Neural crest cell (in vitro differentiated cells): ENCODE measurements at places on chromosomes 3 and 15. TPM values are rescaled to one million over a fixed set of nuclear protein-coding genes. Genes with fewer than 3 reads are reported as not detected.

- peaks cover 12% of the 10 kb centered on the region for H3K4me1 ChIP-seq
- no peak overlapping the region for H3K4me3 ChIP-seq
- peaks cover 35% of the 10 kb centered on the region for H3K27me3 ChIP-seq
- no peak for DNase-seq
These were observed 43.3 kb upstream of the CCDC174 start for GRCh38 chr3:14608298-14608697.

CCR3 gene
- not detected in 2 replicates for total RNA-seq

GRCh38 chr3:188241072-188241471 lies 87.1 kb downstream of the LPP start:
- DNase-seq: no peak
- H3K27ac ChIP-seq: no peak overlapping the region
- no peaks in the 10 kb centered on the region for H3K36me3 ChIP-seq
- H3K27me3 ChIP-seq: no peaks in the 10 kb centered on the region
- H3K4me1 ChIP-seq: peaks cover 25% of the 10 kb centered on the region
- H3K4me3 ChIP-seq: no peak overlapping the region

CLRN1 gene
- total RNA-seq: not detected in 2 replicates

FAM174B gene
- total RNA-seq: 10.6 and 12.1 TPM in 2 replicates

GJD2 gene
- 0.07 TPM in 1 of 2 replicates, not detected in the other for total RNA-seq

DNA sequence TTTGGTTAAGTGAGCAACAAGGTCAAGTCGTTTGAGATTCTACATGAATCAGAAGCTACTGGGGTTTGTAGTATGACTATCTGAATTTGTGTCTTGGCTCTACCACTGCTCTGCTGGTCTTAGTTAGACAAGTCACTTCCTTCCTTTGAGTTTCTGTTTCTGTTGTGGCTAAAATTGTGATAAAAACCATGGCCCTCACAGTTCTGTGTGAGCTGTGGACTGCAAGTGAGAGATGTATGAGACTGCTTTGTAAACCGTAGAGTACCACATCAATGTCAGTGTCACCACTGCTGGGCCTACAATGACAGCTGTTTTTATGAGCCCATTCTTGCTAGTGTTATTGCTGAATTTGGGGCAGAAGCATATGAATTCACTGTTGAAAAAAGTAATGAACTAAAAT lies 32.7 kb downstream of the RARB start:
- peaks cover 28% of the 10 kb centered on the region for H3K4me1 ChIP-seq
- no peak overlapping the region for H3K27ac ChIP-seq
- H3K4me3 ChIP-seq: no peak overlapping the region
- DNase-seq: no peak

DNA sequence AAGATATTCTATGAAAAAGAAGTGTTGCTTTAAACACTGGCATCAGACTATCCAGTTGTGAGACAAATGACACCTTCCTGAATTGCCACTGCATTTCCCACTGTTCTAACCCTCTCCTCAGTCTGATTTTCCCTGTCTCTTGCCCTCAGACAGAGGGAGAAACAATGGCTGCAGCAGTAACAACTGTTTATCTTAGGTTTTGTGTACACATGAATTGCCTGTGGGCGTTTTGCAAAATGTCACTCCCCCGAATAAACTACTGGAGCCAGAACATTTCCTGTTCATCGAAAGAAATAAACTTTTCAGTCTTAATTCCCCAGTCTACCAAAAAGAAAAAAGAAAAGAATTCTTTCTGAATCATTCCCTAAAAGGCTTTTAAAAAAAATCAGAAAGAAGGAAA lies 155.1 kb downstream of the MAGI1 start:
- no peak overlapping the region for H3K27ac ChIP-seq
- H3K4me3 ChIP-seq: no peak overlapping the region
- no peak for DNase-seq
- no peaks in the 10 kb centered on the region for H3K36me3 ChIP-seq
- peaks cover 4% of the 10 kb centered on the region for H3K27me3 ChIP-seq

GRCh38 chr15:42711746-42712145 lies 25.2 kb downstream of the CDAN1 start:
- DNase-seq: no peak
- H3K27ac ChIP-seq: no peak overlapping the region
- no peaks in the 10 kb centered on the region for H3K27me3 ChIP-seq
- H3K4me1 ChIP-seq: no peaks in the 10 kb centered on the region
- no peak overlapping the region for H3K4me3 ChIP-seq

RBP2 gene
- not detected in 2 replicates for total RNA-seq

- no peak overlapping the region for H3K4me3 ChIP-seq
- H3K27ac ChIP-seq: no peak overlapping the region
- H3K36me3 ChIP-seq: no peaks in the 10 kb centered on the region
- no peaks in the 10 kb centered on the region for H3K27me3 ChIP-seq
- DNase-seq: no peak
These were observed 982.3 kb downstream of the ROBO2 start for GRCh38 chr3:78022232-78022631.

C3orf22 gene
- total RNA-seq: not detected in 2 replicates

C3orf52 gene
- 21.5 and 22.5 TPM in 2 replicates for total RNA-seq

GRCh38 chr3:51684971-51685751 lies 14.1 kb downstream of the TEX264 start:
- no peak overlapping the region for H3K4me3 ChIP-seq
- DNase-seq: no peak
- no peaks in the 10 kb centered on the region for H3K27me3 ChIP-seq
- peaks cover 10% of the 10 kb centered on the region for H3K4me1 ChIP-seq
- H3K27ac ChIP-seq: no peak overlapping the region

GRCh38 chr15:92468991-92469390 lies 75.3 kb downstream of the ST8SIA2 start:
- H3K27me3 ChIP-seq: no peaks in the 10 kb centered on the region
- peaks cover 39% of the 10 kb centered on the region for H3K36me3 ChIP-seq
- H3K27ac ChIP-seq: peak overlapping the region; percentile 8
- H3K4me1 ChIP-seq: peaks cover 7% of the 10 kb centered on the region

GRCh38 chr3:188649521-188649920 lies 495.6 kb downstream of the LPP start:
- no peak overlapping the region for H3K27ac ChIP-seq
- no peaks in the 10 kb centered on the region for H3K27me3 ChIP-seq
- H3K36me3 ChIP-seq: no peaks in the 10 kb centered on the region
- H3K4me1 ChIP-seq: peaks cover 7% of the 10 kb centered on the region

- H3K4me1 ChIP-seq: no peaks in the 10 kb centered on the region
- H3K27me3 ChIP-seq: no peaks in the 10 kb centered on the region
- H3K4me3 ChIP-seq: no peak overlapping the region
- H3K27ac ChIP-seq: no peak overlapping the region
- H3K36me3 ChIP-seq: no peaks in the 10 kb centered on the region
These were observed 339.4 kb downstream of the CLSTN2 start for GRCh38 chr3:140274429-140274828.

- DNase-seq: no peak
- H3K4me1 ChIP-seq: no peaks in the 10 kb centered on the region
- no peak overlapping the region for H3K27ac ChIP-seq
- H3K36me3 ChIP-seq: peaks cover 2% of the 10 kb centered on the region
- H3K27me3 ChIP-seq: no peaks in the 10 kb centered on the region
These were observed 284.0 kb upstream of the CTDSPL start for GRCh38 chr3:37577697-37578096.

DNA sequence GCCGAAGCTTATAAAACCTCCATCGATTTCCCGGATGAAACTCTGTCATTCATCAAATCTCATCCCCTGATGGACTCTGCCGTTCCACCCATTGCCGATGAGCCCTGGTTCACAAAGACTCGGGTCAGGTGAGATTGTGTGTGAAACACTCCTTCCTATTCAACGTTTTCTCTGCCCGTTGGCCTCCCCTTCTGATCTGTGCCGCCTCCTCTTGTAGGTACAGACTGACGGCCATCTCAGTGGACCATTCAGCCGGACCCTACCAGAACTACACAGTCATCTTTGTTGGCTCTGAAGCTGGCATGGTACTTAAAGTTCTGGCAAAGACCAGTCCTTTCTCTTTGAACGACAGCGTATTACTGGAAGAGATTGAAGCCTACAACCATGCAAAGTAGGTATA lies 47.4 kb downstream of the SEMA6D start:
- no peak overlapping the region for H3K4me3 ChIP-seq
- DNase-seq: no peak
- H3K36me3 ChIP-seq: peaks cover 18% of the 10 kb centered on the region
- H3K4me1 ChIP-seq: no peaks in the 10 kb centered on the region
- H3K27me3 ChIP-seq: no peaks in the 10 kb centered on the region

- no peak overlapping the region for H3K27ac ChIP-seq
- H3K36me3 ChIP-seq: peaks cover 3% of the 10 kb centered on the region
- DNase-seq: no peak
- H3K4me3 ChIP-seq: no peak overlapping the region
- no peaks in the 10 kb centered on the region for H3K27me3 ChIP-seq
These were observed 12.7 kb upstream of the PXYLP1 start for GRCh38 chr3:141218926-141219325.

GRCh38 chr3:119555309-119555735 lies 4.1 kb downstream of the CD80 start:
- H3K4me3 ChIP-seq: no peak overlapping the region
- no peaks in the 10 kb centered on the region for H3K27me3 ChIP-seq
- H3K4me1 ChIP-seq: peaks cover 4% of the 10 kb centered on the region

DNA sequence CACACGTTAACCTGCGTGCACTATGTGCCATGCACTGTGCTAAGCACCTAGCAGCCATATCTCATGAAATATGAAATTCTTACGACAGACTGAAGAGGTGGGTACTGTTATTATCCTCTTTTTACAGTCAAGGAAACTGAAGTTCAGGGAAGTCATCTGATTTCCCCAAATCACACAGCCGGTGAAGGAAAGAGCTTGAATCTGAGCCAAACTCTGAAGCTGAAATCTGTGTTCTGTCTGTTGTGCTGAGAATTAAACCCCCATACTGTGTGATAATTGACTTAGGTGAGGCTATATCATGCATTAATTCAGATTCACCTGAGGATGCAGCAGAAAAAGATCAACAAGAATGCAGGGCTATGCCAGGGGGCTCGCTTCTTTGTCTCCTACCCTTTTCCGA lies 475 bp downstream of the FAM107A start:
- H3K27me3 ChIP-seq: peaks cover 15% of the 10 kb centered on the region
- DNase-seq: no peak
- H3K4me3 ChIP-seq: no peak overlapping the region
- peaks cover 51% of the 10 kb centered on the region for H3K4me1 ChIP-seq
